Tibial nerve (tissue), 4 donors: ENCODE measurements at places on chromosomes 7 and 10.

- DNase-seq, result no peak
These were observed 101.2 kb downstream of the MPP7 start for GRCh38 chr10:28201410-28202400.

GRCh38 chr7:95867309-95867708 lies 95.0 kb downstream of the DYNC1I1 start:
- DNase-seq, result no peak

GRCh38 chr10:7184660-7185366 lies 226.0 kb downstream of the SFMBT2 start:
- DNase-seq, result no peak

GRCh38 chr10:110893559-110894179 lies 21.9 kb downstream of the PDCD4 start:
- no peak for DNase-seq

GRCh38 chr7:96826089-96826488 lies 116.4 kb upstream of the SEM1 start:
- no peak for DNase-seq

DNA sequence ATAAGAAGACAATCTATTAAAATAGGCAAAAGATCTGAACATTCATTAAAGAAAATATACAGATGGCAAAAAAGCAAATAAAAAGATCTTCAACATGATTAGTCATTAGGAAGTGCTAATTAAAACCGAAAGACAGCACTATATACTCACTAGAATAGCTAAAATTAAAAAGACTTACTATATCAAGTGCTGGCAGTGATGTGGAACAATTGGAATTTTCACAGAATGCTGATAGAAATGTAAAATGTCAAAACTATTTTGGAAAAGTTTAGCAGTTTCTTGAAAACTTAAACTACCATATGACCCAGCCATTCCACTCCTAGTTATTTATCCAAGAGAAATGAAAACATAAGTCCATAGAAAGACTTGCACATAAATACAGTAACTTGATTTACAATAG lies 25.0 kb upstream of the TLL2 start:
- DNase-seq, result no peak

- DNase-seq, result no peak
These were observed 63.6 kb downstream of the MACC1 start for GRCh38 chr7:20153567-20153966.

GRCh38 chr7:154879629-154880028 lies 123.3 kb downstream of the PAXIP1 start:
- no peak for DNase-seq

GRCh38 chr10:72093450-72093849 lies 5.1 kb upstream of the SPOCK2 start:
- no peak for DNase-seq

- DNase-seq, result no peak
These were observed 175.1 kb downstream of the TNS3 start for GRCh38 chr7:47406801-47407129.

DNA sequence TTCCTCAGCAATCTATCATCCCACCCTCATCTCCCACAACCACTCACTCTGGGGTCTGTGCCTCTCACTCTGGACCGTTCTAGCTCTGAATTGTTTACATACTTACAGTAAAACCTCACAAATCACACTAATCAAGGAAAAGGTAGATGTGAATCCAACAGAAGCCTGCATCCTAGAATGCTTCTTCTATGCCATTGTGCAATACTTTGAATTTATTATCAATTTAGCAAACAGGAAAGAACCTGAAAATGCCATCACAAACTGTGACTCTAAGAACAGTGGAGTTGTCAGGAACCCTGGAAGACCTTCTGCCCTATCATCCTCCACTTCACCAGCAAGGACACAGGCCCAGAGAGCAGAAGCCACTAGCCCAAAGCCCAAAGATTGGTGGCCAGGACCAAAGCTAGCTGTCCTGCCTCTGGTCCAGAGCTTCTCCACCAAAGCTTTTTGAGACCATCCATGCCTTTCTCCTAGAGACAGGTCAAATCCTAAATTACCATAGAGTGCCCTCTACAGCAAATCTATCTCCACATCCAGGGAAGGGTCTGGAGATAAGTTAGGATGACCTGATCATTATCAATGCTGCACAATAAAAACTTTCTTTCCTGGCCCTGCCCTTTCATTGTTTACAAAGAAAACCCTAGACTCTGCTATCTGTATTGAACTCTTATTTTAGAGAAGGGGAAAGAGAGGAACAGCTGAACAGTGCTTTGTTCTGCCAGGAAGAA lies 2.4 kb downstream of the SORBS1 start:
- DNase-seq, result no peak

DNA sequence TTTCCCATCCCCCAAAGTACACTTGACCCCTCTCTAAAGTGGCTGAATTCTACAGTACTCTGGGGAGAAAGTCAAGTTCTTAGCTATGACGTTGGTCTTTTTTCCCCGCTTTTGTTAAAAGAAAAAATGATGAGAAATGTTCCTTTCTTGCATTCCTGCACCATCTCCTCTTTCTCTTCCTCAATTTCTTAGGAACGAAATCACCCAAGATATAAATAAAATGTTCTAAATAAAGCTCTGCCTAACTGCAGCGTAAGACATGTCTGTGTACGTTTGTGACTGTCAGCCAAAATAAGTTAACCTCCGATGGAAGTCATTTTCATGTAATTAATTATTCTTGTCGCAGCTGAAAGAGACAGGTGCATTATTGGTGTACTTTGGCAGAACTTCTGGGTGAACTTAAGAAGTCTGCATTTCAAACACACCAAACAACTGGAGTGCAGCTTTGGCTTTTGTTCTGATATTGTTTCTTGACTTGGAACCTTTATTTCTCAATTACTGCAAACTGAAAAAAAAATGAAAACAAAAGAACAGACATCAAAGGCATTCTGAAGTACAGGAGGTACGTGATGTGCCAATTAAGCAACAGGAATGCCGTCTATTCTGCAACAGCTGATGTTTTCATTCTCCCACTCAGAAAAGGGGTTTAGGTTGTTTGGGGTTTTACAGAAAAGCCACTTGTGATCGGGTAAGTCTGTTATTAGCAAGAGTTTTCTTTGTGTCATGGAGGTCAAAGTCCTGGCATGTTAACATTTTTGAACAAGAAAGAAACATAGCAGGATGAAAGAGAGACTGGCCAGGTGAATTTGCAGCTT lies 82.4 kb upstream of the SDK1 start:
- DNase-seq, result no peak

DNA sequence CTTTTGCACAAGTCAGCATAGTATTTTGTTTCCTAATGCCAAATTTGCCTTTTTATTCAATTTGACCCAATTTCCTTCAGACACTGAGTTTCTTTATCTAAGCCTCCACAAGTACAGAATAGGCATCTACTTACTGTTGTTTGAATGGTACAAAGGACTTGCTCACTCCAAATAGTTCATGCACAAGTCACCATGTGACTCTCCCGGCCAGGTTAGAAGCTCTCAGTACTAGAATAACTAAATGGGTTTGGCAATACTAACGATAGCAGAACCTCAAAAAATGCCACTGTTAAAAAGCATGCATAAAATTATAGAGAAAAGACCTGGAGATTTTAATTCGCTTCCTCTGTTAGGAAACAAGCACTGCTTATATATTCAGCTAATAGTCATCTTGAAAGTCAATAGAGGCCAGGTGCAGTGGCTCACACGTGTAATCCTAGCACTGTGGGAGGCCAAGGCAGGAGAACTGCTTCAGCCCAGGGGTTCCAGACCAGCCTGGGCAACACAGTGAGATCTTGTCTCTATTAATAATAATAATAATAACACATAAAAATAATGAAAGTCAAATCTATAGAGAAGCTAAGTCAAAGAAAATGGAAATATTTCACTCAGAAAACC lies 335.8 kb upstream of the MBL2 start:
- DNase-seq, result no peak

DNA sequence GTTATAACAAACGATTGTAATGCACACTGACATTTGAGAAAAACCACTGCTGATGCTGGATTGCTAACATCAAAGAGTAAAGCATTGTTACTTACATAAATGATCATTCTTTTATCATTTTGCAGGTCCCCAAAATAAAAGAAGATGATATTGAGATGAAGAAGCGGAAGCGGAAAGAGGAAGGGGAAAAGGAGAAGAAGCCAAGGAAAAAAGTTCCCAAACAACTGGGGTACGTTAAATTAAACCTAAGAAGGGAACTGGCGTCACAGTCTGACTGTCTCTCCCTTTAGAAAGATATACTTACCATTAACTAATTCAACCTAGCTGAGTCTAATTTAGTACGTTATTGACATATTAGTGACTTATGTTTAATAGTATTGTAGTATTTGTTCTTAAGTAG lies 28.1 kb downstream of the UBN2 start:
- no peak for DNase-seq

DNA sequence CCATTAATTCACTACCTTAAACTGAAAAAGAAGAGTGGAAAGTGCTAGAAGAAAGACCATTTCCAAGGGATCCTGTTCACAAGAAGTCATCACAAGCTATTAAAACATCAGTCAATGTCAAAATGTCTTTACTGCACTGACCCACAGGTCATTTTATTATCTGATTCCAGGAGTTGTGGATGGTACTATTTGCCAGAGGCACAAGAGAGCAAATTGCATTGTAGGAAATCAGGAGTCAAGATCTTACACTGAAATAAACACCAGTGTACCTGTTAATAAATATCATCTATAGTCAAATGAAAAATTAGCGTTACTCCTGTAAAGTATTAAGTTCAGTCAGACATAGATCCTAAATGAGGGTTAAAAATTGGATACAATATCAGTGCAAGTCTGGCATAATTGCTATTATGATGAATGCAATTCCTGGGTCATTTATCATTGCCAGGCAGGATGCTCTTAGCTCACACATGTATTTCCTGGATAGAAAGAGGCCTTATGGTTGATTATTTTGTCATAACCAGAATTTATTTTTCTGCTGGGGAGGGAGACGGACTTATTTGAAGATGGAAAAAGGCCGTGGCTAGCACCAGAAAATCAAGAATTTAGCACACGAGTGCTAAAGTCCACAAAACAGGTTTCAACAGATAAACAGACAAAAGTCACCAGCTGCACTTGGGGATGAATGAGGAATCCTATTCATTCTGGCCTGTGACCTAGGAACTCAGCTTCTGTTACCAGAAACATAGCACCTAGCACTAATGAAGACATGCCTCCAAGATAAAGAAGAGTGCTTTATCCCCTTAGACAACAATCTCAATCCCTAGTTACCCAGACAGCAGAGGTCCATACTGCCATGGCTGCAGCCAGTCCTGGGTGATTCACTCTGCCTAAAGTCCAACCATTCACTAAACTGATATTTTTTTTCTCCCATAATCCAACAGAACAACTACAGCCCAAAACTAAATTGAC lies 683.1 kb upstream of the POM121L12 start:
- no peak for DNase-seq

GRCh38 chr10:92241158-92241500 lies 49.7 kb downstream of the CPEB3 start:
- DNase-seq, result no peak

DNA sequence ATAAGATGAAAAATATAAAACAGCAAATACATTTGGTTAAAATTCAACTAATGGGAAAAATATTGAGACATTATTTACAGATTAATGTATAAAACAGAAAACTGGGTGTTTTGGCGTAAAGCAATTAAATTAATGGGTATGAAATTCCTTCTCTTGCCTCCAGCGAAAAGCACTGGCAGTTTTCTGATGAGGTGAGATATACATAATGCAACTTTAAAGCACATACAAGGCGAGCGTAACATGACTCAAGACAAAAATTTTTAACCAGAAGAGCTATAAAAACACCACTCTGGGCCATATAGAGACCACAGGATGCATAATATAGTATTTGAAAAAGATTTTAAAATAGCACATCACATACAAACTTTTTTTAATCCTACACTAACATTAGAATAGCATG lies 120.6 kb downstream of the ODAD2 start:
- DNase-seq, result no peak

GRCh38 chr10:26031300-26031699 lies 97.3 kb downstream of the MYO3A start:
- DNase-seq, result no peak

DNA sequence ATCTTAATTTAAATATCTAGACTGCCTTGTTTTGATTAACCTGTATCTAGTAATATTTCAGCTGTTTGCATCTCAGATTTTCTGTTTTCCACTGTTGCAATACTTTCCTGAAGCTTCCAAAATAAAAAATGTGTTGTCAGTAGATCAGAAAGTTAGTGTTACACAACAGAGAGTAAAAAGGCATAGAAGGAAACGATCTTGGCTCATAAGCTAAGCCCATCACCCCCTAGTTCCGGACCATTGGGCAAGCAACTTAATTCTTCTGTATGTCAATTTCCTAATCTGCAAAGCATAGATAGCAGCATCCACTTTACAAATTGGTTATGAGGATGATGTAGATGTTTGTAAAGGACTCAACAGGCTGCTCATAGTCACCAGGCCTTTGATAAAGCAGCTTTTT lies 4.4 kb downstream of the PON3 start:
- no peak for DNase-seq

DNA sequence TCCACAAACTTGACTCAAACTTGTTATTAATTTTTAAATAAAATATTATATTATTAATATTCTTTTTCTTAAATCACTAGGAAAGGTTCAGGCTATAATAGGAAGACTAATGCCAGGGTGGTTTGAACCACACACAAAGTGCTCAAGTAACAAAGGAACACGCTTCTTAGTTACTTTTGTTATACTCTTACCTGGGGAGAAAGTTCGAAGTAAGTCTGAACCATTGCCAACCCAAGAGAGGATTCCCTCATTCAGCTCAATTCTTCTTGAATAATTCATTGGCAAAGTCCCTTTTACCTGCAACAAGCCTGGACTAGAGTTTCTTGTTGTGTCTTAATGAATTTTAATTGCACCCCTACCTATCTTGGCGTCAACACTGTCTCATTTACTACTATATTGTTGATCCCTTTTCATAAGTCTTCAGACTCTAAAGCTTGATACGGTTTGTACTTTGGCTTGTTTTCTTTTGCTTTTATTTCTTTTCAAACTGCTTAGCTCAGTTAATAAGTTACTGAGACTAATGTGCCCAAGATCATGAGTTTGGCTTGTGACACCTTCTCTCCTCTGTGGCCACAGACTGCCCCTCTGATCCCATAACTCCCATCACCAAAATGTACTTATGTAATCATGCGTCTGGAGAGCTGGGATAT lies 10.2 kb upstream of the C10orf67 start:
- DNase-seq, result no peak

DNA sequence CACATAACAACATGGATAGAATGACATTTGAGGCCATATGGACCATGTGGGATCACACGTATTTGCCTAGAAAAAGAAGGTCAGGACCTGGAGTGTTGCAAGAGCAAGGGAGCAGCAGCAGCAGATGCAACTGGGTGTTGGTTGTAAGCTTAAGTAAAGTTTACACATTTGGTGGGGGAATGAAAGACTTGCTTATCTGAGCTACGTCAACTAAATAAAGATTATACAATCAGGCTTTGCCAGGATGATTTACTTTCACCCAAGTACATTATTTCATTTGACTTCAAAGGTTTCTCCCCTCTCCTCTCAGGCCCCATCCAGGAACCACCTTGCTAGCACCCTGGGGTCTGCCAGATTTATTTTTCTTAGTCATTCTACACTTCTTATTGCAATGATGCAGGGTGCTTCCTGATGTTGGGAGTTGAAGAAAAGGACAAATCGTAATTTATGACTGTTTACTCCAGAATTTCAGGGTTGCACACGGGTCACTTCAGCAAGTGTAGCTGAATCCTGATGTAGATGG lies 591.9 kb upstream of the IGFBP3 start:
- no peak for DNase-seq

- no peak for DNase-seq
These were observed 344.9 kb upstream of the CHRM2 start for GRCh38 chr7:136523571-136523970.
